ENCODE measurements at places on chromosomes 3 and 15.

DNA sequence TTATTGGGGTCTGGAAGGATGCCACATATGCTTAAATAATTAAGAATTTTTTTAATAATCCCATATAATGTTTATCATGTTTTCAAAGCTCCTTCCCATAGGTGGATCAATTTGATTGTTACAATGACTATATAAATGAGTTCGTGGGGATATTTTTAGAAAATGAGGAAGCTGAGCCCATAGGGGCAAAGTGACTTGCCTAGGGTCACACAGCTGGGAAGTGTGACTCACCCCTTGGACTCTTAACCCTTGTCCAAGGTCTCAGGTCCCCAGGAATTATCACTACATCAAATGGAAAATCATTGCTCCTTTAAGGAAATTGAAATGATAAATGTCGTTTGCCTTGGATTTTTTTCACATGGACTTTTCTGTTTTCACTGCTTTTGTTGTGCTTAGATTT lies 161.2 kb upstream of the RGMA start:
- no peaks in the 10 kb centered on the region for H3K36me3 ChIP-seq
- no peak overlapping the region for H3K27ac ChIP-seq
- H3K4me3 ChIP-seq: no peak overlapping the region
- DNase-seq: no peak
- H3K4me1 ChIP-seq: no peaks in the 10 kb centered on the region

GRCh38 chr3:49173116-49173791 lies 1.9 kb downstream of the KLHDC8B start:
- no peak overlapping the region for H3K27ac ChIP-seq
- H3K27me3 ChIP-seq: no peaks in the 10 kb centered on the region
- H3K4me3 ChIP-seq: no peak overlapping the region
- H3K36me3 ChIP-seq: no peaks in the 10 kb centered on the region
- H3K4me1 ChIP-seq: peaks cover 11% of the 10 kb centered on the region

DNA sequence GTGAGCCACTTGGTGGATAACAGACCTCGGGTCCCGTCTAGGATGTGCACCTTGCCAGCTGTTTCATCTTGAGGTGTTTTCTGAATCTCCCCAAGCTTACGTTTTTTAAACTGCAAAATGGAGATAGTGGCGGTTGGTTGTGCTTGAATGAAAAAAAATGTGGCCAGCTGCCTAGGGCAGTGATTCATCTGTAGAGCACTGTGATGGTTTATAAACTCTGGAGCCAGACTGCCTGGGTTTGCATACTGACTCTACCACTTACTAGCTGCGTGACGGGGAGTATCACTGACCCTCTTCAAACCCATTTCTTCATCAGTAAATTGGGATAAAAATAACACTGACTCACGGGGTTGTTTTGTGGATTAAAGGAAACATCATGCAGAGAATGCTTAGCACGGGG lies 159.1 kb downstream of the CHL1 start:
- no peaks in the 10 kb centered on the region for H3K27me3 ChIP-seq
- no peaks in the 10 kb centered on the region for H3K4me1 ChIP-seq
- H3K27ac ChIP-seq: no peak overlapping the region
- no peaks in the 10 kb centered on the region for H3K36me3 ChIP-seq
- no peak overlapping the region for H3K4me3 ChIP-seq
- DNase-seq: no peak

DNA sequence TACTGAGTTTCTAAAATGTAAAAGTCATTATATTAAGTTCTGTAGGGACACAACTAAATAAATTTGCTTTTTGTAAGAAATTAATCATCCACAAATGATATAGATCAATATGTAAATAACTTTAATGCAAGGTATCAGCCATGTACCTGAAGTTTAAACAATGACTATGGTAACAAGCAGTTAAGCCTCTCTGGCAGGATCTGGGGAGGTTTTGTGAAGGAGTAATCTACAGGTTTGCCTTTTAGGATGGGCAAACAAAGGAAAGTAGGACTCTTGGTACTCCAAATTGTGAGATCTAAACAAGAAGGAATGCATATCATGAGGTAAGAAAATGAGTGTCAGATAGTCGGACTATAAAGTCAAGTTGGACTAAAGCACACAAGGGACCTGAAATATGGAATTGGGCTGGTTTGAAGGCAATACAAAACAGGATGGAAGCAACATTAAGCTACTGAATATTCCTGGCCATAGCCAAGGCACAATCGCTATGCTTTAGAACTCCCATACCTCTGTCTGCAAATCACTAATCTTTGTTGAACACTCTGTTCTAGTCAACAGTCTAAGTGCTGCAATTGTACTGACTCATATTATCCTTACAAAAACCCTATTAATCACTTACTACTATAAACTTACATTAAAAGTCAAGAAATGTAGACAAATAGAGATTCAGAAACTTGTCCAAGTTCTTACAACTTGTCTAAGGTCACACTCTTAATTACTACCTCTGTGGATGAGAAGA lies 412.8 kb downstream of the DIPK2A start:
- no peak overlapping the region for H3K4me3 ChIP-seq
- no peak overlapping the region for H3K27ac ChIP-seq
- DNase-seq: no peak
- H3K36me3 ChIP-seq: no peaks in the 10 kb centered on the region
- H3K4me1 ChIP-seq: no peaks in the 10 kb centered on the region

DNA sequence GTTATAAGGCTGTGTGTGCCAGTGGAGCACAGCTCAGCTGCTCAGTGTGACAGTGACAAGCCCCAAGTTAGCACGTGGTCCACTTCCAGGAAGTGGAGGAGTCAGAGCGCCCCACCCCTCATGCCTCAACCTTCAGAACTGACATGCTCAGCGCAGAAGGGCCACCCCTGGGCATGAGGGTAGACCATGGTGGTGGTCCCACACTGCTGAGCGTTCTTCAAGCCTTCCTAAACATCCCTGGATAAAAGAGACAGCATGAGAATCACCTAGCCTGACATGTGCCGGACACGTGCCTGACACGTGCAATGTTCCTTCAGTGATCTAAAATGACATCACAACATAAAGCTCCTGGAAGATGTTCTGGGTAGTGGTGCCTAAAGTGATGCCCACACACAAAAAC lies 16.8 kb downstream of the ATP10A start:
- H3K27ac ChIP-seq: peak overlapping the region; percentile 30
- peaks cover 46% of the 10 kb centered on the region for H3K4me1 ChIP-seq
- no peaks in the 10 kb centered on the region for H3K27me3 ChIP-seq
- H3K36me3 ChIP-seq: no peaks in the 10 kb centered on the region
- no peak for DNase-seq

- H3K4me1 ChIP-seq: no peaks in the 10 kb centered on the region
- no peaks in the 10 kb centered on the region for H3K27me3 ChIP-seq
- no peak overlapping the region for H3K27ac ChIP-seq
- no peak overlapping the region for H3K4me3 ChIP-seq
- no peak for DNase-seq
Observed at GRCh38 chr15:35618260-35619188, 72.6 kb upstream of the DPH6 start.

GRCh38 chr3:191958980-191959671 lies 498.2 kb downstream of the PYDC2 start:
- H3K4me1 ChIP-seq: no peaks in the 10 kb centered on the region
- H3K27ac ChIP-seq: no peak overlapping the region
- no peaks in the 10 kb centered on the region for H3K36me3 ChIP-seq
- no peak for DNase-seq
- no peaks in the 10 kb centered on the region for H3K27me3 ChIP-seq

DNA sequence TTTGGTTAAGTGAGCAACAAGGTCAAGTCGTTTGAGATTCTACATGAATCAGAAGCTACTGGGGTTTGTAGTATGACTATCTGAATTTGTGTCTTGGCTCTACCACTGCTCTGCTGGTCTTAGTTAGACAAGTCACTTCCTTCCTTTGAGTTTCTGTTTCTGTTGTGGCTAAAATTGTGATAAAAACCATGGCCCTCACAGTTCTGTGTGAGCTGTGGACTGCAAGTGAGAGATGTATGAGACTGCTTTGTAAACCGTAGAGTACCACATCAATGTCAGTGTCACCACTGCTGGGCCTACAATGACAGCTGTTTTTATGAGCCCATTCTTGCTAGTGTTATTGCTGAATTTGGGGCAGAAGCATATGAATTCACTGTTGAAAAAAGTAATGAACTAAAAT lies 32.7 kb downstream of the RARB start:
- H3K27ac ChIP-seq: no peak overlapping the region
- H3K4me1 ChIP-seq: no peaks in the 10 kb centered on the region
- H3K27me3 ChIP-seq: no peaks in the 10 kb centered on the region
- no peak overlapping the region for H3K4me3 ChIP-seq

- no peaks in the 10 kb centered on the region for H3K27me3 ChIP-seq
- peak; percentile 65 for DNase-seq
- peak overlapping the region; percentile 84 for H3K4me3 ChIP-seq
- H3K4me1 ChIP-seq: peaks cover 35% of the 10 kb centered on the region
- no peaks in the 10 kb centered on the region for H3K36me3 ChIP-seq
Observed at GRCh38 chr3:171458071-171458863, 1.9 kb downstream of the TNIK start.

GRCh38 chr15:73686781-73687256 lies 2.6 kb downstream of the CD276 start:
- H3K36me3 ChIP-seq: no peaks in the 10 kb centered on the region
- no peak overlapping the region for H3K4me3 ChIP-seq
- H3K27me3 ChIP-seq: peaks cover 46% of the 10 kb centered on the region

- no peak for DNase-seq
- H3K27me3 ChIP-seq: no peaks in the 10 kb centered on the region
- no peaks in the 10 kb centered on the region for H3K36me3 ChIP-seq
- no peak overlapping the region for H3K4me3 ChIP-seq
- H3K27ac ChIP-seq: no peak overlapping the region
Observed at GRCh38 chr3:134381076-134381475, 6.8 kb upstream of the AMOTL2 start.

- peaks cover 16% of the 10 kb centered on the region for H3K4me1 ChIP-seq
- peak overlapping the region; percentile 22 for H3K27ac ChIP-seq
- no peak overlapping the region for H3K4me3 ChIP-seq
- peaks cover 9% of the 10 kb centered on the region for H3K36me3 ChIP-seq
- no peaks in the 10 kb centered on the region for H3K27me3 ChIP-seq
- no peak for DNase-seq
Observed at GRCh38 chr3:129281726-129282125, 3.1 kb downstream of the HMCES start.

DNA sequence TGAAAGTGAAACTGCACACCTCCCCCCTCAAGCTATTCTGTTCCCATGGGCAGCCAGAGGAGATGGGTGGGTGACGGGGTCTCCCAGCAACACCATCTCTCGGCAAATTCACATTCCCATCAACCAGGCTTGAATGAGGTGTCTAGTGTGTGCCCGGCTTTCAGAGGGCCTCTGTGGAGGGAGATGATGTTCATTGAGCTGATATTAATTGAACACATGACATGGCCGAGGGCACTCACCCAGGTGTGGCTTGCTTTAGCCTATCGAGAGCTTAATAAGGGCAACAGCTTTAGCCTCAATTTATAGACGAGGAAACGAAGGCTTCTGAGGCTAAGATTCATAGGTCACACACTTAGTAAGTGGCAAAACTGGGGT lies 288.0 kb downstream of the UACA start:
- H3K4me1 ChIP-seq: peaks cover 23% of the 10 kb centered on the region
- no peak overlapping the region for H3K27ac ChIP-seq
- DNase-seq: no peak
- H3K4me3 ChIP-seq: no peak overlapping the region
- no peaks in the 10 kb centered on the region for H3K27me3 ChIP-seq

GRCh38 chr3:186760141-186760833 lies 23.1 kb upstream of the EIF4A2 start:
- no peak overlapping the region for H3K4me3 ChIP-seq
- DNase-seq: no peak
- no peak overlapping the region for H3K27ac ChIP-seq
- no peaks in the 10 kb centered on the region for H3K27me3 ChIP-seq

DNA sequence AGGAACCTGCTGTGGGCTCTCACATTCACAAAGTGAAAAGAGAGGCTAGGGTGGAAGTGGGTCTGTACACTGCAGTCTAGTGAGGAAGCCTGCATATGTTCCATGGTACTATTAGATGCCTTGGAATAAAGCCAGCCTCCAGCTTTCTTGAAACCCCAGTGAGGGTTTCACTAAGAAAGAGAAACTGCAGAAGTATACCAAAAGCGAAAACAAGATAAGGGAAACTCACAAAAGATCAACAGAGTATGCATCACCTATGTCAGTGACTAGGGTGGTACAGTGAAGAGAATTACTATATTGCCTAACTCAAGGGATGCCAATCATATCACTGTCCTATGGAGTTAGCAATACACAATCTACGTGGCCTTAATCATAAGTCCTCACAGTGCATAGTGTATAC lies 212.5 kb upstream of the GADL1 start:
- H3K36me3 ChIP-seq: no peaks in the 10 kb centered on the region
- no peak for DNase-seq
- H3K4me1 ChIP-seq: no peaks in the 10 kb centered on the region
- H3K27me3 ChIP-seq: no peaks in the 10 kb centered on the region
- no peak overlapping the region for H3K27ac ChIP-seq
- H3K4me3 ChIP-seq: no peak overlapping the region

GRCh38 chr3:100702082-100702979 lies 7.0 kb upstream of the TFG start:
- no peaks in the 10 kb centered on the region for H3K36me3 ChIP-seq
- H3K4me1 ChIP-seq: no peaks in the 10 kb centered on the region

GRCh38 chr3:107574650-107575049 lies 51.9 kb downstream of the BBX start:
- no peaks in the 10 kb centered on the region for H3K36me3 ChIP-seq
- H3K27me3 ChIP-seq: no peaks in the 10 kb centered on the region
- H3K4me3 ChIP-seq: no peak overlapping the region
- no peak for DNase-seq

GRCh38 chr15:45690581-45691260 lies 55.9 kb downstream of the SQOR start:
- no peak for DNase-seq
- H3K4me3 ChIP-seq: no peak overlapping the region
- no peak overlapping the region for H3K27ac ChIP-seq
- H3K27me3 ChIP-seq: no peaks in the 10 kb centered on the region

- peaks cover 4% of the 10 kb centered on the region for H3K27me3 ChIP-seq
- no peak overlapping the region for H3K27ac ChIP-seq
- no peak for DNase-seq
- H3K4me1 ChIP-seq: no peaks in the 10 kb centered on the region
Observed at GRCh38 chr3:176935194-176935888, 261.9 kb downstream of the TBL1XR1 start.

GRCh38 chr15:81054236-81054635 lies 53.5 kb downstream of the TLNRD1 start:
- H3K4me3 ChIP-seq: no peak overlapping the region
- H3K27me3 ChIP-seq: no peaks in the 10 kb centered on the region
- H3K36me3 ChIP-seq: no peaks in the 10 kb centered on the region
- no peaks in the 10 kb centered on the region for H3K4me1 ChIP-seq
- DNase-seq: no peak
- H3K27ac ChIP-seq: no peak overlapping the region

- H3K4me1 ChIP-seq: peaks cover 3% of the 10 kb centered on the region
- no peak overlapping the region for H3K4me3 ChIP-seq
- DNase-seq: no peak
- no peak overlapping the region for H3K27ac ChIP-seq
Observed at GRCh38 chr15:77074350-77074749, 3.4 kb upstream of the TSPAN3 start.

GRCh38 chr15:57017024-57017423 lies 98.6 kb downstream of the TCF12 start:
- no peaks in the 10 kb centered on the region for H3K36me3 ChIP-seq
- no peak overlapping the region for H3K4me3 ChIP-seq
- no peak overlapping the region for H3K27ac ChIP-seq
- no peaks in the 10 kb centered on the region for H3K27me3 ChIP-seq
- DNase-seq: no peak

GRCh38 chr3:42349765-42350594 lies 60.4 kb downstream of the LYZL4 start:
- no peaks in the 10 kb centered on the region for H3K4me1 ChIP-seq
- no peaks in the 10 kb centered on the region for H3K36me3 ChIP-seq
- H3K4me3 ChIP-seq: no peak overlapping the region
